Activated CD8-positive, alpha-beta memory T cell treated with anti-CD3 and anti-CD28 coated beads for 1 hour (primary cell): ENCODE measurements at places on chromosomes 12 and 14.

GRCh38 chr12:108423486-108423885 lies 84.4 kb upstream of the CMKLR1 start:
- DNase-seq: no peak

DNA sequence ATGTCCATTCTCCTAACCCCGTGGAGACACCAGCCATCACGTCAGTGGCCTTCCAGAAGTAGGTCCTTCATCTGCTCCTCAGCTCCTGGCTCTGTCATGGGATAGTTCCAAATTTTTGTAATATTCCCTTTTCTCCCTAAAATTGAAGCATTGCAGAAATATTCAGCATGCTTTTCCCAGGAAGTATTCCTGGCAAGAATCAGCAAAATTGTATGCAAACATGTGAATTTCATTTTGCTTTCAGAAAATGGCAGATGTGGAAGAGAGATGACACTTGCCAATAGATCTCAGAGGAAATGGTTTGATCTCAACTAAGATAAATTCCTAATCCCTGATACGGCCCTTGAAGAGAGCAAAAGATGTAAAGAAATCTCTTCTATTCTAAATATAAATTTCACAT lies 298.9 kb downstream of the ITPR2 start:
- DNase-seq: no peak

GRCh38 chr14:58866391-58866790 lies 228.6 kb downstream of the DACT1 start:
- DNase-seq: no peak

DNA sequence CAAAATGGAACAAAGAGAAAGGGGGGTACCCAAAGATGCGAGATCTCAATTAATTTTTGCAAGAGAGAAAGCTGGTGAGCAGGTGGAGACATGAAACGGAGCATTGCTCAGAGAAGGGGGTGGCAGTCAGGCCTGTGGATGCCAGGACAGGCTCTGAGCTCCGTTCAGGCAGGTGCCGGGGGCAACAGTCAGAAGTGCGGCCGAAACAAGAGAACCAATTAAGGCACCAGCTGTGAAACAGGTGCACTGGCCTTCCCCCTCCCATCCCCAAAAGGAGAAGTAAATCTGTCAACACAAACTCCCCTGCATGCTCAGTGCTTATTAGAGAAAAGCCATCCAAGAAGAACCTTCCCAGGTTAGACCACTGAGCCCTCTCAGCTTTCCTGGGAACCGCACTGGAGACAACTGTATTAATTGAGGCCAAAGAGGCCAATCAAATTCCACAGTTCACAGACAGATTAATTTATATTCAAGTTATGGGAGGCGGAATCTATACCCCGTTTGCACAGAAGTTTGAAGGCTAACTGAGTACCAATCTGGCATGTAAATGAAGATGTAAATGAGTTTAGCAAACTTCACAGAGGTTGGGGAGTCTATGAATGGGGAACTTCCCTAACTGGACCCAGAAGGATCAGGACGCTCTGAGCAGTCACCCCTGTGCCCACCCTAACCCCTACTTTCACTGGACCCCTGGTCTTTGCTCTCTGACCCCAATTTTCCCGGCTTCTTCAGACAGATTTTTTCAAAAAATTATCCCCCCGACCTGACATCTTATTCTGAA lies 20.9 kb downstream of the OAS2 start:
- DNase-seq: no peak

DNA sequence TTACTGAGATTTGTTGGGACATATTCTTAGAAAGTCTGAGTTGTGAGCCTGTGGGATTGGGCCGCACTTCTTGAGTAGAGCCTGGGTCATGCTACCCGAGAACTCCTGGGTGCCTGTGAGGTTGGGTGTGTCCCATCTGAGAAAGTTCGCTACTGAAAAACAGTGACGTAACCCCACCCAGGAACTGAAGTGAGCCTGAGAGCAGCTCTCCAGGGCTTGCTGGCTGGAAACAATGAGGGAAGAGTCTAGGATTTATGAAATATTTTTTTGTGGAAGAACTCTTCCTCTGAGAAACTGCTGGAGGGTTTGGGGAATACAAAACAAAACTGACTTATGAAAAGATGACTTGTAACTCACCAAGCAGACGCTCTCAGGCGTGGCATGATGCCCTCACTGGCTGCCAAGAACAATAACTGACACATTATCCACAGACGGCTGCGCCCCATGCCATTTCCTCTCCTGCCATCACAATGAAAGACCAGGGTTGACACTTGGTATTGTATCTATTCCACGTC lies 69.2 kb downstream of the RASSF3 start:
- peak; percentile 52 for DNase-seq

DNA sequence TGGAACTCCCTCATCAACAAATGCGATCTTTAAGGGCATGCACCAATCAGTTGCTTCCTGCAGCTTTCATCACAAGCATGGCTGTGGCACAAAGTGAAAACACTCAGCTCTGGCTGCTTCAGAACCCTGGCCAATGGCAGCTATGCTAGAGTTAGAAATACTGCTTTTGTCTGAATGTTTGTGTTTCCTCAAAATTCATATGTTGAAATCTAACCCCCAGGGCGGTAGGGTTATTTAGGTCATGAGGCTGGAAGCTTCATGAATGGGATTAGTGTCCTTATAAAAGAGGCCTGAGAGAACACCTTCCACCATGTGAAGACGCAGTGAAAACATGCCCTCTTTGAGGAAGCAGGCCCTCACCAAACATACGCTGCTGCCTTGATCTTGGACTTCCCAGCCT lies 453.9 kb downstream of the SNAPC1 start:
- DNase-seq: no peak

GRCh38 chr14:88552876-88553275 lies 1.9 kb downstream of the PTPN21 start:
- no peak for DNase-seq

DNA sequence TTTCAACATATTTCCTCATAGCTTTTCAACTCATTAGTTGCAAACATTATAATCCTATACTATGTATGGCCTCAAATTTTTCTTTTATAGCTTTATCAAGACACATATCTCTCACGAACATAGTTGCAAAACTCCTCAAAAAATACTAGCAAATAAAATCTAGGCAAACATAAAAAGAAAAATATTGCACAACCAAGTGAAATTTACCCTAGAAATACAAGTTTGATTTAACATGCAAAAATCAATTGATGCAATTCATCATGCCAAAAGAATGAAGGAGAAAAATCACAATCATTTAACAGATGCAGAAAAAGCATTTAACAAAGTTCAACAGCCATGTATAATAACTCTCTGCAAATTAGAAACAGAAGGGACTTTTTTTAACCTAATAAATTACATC lies 33.3 kb upstream of the KCNH5 start:
- no peak for DNase-seq

- no peak for DNase-seq
These were observed 23.3 kb downstream of the RAB35 start for GRCh38 chr12:120093336-120093591.

GRCh38 chr12:47026291-47026690 lies 53.1 kb upstream of the PCED1B start:
- DNase-seq: no peak
